RCC 7860 (cell line): ENCODE measurements at places on chromosomes 2 and 18.

GRCh38 chr18:48703418-48703817 is 164.6 kb downstream of the CTIF start:
- DNase-seq, result no peak

DNA sequence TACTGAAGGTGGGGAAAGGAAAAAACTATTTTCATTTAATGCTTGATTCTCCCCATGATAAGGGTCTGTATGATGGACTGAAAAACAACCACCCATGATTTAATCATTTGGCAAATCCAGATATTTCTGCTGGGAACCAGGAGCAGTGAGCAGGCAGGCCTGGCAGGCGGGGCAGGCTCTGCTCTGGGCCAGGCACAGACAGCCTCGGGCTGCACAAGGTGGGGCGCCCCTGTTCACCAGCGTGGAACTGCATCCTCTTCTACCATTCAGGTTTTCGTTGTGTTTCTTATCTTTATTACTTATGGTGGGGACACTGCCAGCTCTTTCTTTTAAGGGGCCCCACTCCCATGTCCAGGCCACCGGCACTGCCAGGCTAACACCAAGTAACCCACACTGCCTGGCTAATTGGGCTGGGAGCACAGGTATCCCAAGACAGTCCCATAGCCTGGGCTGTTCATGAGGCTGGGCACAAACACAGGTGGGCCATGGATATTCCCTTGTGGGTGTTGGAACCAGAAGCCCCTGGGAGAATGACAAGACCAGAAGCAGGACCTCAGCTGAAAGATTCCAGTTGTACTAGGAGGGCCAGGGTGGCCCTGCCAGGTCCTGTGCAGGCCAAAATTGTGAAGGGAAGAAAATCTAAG is 57.1 kb upstream of the RALBP1 start:
- DNase-seq, result no peak

GRCh38 chr2:42197792-42198191 is 28.6 kb downstream of the EML4 start:
- DNase-seq, result no peak

DNA sequence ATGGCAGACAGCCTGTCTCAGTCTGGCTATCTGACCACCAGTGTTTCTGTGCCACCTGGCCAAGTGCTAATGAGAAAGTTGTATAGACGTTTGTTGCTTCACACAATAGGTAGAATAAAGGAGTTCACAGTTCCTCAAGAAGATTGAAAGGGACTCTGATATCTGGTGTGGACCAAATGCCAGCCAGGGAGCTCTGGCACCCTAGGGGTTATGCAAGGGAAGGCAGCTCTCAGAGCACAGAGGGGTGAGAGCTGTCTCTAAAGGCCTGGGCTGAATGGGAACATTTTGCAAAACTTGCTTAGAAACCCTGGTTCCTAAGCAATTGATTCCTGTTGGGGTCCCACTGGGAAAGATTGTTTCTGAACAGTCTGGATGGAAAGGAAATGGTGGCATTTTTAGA is 553.8 kb downstream of the EPHA4 start:
- no peak for DNase-seq

DNA sequence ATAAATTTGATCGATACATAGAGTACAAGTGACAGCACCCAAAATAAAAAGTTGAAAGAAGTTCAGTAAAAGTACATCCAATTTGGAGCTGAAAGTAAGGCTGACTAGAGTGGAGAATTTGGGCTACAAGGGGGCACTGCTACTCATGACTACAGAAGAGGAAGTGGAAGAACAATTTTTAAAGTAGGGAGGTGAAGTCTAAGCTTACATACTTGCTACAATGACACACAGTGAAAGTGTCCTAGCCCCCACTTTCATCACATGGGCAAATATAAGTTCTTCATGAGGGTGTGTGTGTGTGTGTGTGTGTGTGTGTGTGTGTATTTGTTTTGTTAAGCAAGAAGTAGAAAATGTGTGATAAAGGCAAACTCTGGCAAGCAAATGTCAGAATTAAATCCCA is 45.7 kb downstream of the MAP3K2 start:
- no peak for DNase-seq
